ENCODE measurements at places on chromosomes 1 and 21.

- DNase-seq = no peak
Measured at GRCh38 chr1:64775113-64775512, 30.2 kb downstream of the RAVER2 start.

DNA sequence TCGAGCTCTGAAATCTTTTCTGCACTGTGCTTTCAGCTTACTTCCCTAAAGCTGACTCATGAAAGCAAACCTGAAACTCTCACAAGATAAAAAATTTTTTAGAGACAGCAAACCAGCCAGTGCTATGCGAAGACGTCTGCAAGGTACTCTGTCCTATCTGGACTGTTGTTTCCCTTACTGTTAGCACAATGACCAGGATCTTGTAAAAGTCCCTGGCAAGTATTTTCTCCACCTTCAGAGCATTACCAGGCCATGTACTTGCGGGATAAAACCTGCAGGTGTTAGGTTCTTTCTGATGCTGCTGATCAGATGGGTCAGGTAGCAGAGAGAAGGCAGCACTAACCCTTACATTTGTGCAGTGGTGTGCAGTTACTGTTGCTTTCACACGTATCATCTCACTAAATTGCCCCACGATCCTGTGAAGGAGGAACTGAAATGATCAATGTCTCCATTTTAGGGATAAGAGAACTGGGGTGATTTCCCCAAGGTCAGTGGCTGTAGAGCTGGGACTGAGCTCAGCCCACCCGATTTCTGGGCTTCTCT is 56.6 kb downstream of the PLXNA2 start:
- DNase-seq = no peak

GRCh38 chr1:215192306-215192705 is 109.8 kb downstream of the KCNK2 start:
- DNase-seq = no peak

GRCh38 chr1:109740615-109741373 is at the start of gene GSTM3:
GSTM3 (minus strand) TSS chr1:109741038; CDS start chr1:109740287, 751 bp downstream.
- no peak for DNase-seq

DNA sequence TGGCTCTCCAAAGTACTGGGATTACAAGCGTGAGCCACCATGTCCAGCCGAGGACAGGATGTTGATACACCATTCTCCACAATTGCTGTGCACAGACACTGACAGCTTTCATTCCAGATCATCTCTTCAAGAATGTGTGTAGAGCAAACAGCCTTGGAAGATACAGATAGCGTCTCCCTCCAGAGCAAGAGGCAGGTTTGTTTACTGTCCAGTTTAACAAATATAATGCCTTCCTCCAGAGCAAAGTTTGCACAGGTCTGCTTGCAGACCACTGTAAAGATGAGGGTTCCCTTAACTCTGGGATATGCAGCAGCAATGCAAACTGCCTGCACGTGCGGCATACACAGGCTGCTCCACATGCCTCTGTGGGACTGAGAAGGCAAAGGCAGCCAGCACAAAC is 4.6 kb downstream of the TMPRSS3 start:
- no peak for DNase-seq

- DNase-seq = no peak
Measured at GRCh38 chr1:32066489-32066873, 6.3 kb upstream of the TMEM39B start.
